ENCODE measurements at places on chromosomes 4 and X.

DNA sequence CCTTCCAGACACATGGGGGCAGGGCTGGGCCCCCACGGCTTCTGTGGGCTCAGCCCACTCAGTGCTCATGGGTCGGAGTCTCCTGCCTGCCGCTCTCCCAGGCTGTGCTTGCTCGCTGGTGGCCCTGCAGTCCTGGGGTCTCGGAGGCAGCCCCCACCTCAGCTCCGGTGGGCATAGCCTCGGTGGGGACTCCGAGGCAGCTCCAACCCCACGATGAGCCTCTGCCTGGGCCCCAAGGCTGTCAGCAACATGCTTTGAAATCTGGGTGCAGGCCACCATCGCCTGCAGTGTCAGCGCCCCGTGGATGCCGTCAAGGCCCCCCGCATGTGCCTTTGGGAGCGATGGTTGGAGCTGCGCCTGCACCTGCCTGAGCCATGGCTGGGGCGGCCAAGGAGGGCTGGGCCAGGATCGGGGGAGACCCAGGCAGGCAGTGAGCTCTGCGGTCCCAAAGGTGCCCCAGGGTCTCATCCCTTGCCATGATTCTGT lies 30.2 kb upstream of the SPON2 start:
- no peak for DNase-seq

DNA sequence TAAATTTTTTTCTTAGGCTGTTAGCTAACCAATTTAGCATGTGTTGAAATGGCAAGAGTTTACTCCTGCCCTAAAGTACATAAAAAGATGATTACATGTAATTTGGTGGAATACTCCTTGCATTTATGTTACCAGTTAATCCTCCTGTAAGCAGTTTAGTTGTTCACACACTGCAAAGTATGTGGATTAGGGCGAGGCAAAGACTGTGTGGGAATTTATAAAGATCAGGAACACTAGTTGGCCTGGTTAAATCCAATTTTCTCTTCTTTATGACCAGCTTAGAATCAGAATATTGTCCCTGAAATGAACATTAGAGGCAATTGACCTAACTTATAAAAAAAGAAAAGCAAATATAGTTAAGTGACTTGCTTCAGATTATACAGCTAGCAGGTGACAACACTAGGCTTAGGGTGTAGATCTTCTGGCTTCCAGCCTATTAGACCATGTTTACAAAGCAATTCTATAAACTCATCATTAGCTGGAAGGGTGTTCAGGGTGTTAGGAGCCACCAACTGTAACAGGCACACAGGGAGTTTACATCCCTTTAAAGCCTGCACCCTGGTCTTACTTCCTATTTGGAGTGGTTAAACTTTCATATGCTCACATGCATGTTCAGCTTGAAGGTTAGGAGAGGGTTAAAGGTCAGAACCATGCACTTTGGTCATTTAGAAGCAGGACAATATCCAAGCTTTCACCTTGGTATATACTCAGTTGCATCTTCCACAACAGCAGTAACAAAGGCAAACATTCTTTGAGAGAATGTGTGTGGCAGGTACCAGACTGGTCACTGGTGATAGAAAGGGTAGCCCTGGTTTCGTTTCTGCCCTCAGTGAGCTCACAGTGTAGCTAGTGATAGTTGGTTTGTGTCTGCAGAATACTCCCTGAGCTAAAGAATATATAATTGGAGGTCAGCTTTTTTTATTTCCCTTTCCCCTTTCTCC lies 72.6 kb downstream of the GC start:
- no peak for DNase-seq

DNA sequence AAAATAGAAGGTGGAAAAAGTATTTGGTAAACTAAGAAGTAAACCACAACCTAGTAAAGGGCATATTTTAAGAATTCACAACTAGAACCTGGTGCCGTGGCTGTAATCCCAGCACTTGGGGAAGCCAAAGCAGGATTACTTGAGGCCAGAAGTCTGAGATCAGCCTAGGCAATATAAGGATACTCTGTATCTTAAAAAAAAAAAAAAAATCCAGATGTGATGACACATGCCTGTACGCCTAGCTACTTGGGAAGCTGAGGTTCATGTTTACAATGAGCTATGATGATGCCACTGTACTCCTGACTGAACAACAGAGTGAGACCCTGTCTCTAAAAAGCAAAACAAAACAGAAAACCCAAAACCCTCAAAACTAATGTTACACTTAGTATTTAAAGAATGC lies 294.9 kb upstream of the ZCCHC13 start:
- DNase-seq: no peak

DNA sequence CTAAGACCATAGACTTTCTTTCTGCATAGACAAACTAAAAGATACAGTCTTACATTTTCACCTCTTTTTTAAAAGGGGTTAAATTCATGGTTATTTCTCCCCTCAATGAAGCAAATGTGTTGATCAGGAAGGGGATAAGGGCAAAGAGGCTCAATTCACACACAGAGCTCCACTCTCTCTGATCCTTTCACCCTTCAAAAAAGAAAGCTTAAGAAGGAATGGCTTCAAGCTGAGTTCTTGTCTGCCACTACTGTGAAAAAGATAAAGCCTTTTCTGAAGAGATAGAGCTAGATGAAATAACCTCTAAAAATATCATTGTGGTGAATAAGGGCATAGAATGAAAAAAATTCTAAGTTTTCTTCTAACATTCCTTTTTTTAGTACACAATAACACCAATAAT lies 28.3 kb downstream of the SEPSECS start:
- no peak for DNase-seq

GRCh38 chrX:39022106-39022505 lies 220.8 kb downstream of the MID1IP1 start:
- DNase-seq: no peak

GRCh38 chr4:124753941-124754581 lies 41.5 kb upstream of the ANKRD50 start:
- DNase-seq: no peak

- DNase-seq: no peak
Observed at GRCh38 chrX:50691820-50692219, 122.2 kb downstream of the SHROOM4 start.

- no peak for DNase-seq
Observed at GRCh38 chr4:123846561-123846960, 450.0 kb downstream of the SPRY1 start.

GRCh38 chr4:4948370-4948769 lies 70.9 kb downstream of the CYTL1 start:
- no peak for DNase-seq
